ENCODE measurements at places on chromosomes 1 and 21.

- no peak for DNase-seq
These were observed 517.4 kb downstream of the KIF26B start for GRCh38 chr1:245671966-245672767.

DNA sequence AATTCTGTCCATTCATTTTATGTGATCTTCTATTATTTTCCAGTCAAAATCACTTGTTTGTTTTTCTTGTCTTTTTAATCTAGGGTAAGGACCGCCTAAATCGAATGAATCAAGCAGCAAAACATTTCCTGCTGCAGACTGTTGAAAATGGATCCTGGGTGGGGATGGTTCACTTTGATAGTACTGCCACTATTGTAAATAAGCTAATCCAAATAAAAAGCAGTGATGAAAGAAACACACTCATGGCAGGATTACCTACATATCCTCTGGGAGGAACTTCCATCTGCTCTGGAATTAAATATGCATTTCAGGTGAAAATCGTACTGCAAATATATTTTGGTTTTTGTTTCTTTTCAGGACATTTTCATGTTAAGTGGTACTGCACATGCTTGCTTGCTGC lies 20.5 kb downstream of the CLCA4 start:
- DNase-seq: no peak

DNA sequence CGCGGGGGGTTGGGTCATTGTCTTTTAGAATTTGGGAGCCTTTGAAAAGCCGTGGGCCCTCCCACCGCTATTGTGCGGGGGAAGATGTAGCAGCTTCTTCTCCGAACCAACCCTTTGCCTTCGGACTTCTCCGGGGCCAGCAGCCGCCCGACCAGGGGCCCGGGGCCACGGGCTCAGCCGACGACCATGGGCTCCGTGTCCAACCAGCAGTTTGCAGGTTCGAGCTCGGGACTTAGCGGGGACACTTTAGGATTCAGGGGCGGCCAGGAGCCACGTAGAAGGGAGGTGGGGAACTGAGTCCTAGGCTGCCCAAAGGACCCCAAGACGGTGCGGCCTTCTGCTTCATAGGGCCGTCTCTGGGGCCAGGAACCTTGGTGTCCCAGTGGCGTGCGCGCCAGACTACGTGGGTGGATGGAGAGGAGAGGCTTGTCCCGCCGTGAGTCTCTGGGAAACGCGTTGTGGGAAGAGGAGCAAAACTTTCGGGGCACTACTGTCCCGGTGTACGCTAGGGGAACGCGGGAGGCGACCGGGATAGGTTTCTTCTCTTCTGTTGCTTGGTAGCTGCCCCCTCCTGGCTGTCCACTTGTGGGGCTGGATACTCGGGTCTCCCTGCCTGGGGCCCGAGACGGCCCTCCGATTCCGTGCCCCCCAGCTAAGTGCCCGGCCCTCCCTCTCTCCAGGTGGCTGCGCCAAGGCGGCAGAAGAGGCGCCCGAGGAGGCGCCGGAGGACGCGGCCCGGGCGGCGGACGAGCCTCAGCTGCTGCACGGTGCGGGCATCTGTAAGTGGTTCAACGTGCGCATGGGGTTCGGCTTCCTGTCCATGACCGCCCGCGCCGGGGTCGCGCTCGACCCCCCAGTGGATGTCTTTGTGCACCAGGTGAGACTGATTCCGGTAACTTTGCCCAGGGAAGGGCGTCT lies at the start of gene LIN28A:
LIN28A (plus strand) TSS at position 112 of the 918 bp plus-strand sequence; CDS start at position 187, 75 bp downstream.
- no peak for DNase-seq

- DNase-seq: no peak
These were observed 3.5 kb upstream of the CD244 start for GRCh38 chr1:160866001-160866694.

- DNase-seq: no peak
These were observed 1.0 kb upstream of the ATP2B4 start for GRCh38 chr1:203625628-203626019.

GRCh38 chr21:14826630-14827029 lies 238.2 kb downstream of the NRIP1 start:
- DNase-seq: no peak

DNA sequence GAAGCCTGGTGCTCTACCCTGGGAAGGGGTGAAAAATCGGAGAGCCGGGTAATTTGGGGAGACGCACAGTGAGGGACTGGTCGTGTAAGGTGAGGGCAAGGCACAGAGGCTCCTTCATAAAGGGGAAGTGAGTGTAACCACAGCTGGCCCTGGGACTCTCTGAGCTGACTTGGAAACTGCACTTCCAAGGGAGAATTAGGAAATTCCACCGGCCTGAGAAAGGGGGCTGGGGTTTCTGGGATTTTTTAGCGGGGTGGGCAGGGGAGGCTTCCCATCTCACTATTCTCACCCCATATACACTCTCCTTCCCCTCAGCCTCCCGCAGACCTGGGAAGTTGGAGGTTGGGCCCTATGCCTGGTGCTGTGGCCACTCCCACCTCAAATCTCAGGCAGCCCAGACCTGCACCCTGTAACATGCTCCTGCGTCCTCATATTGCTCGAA lies 88.3 kb upstream of the IPO9 start:
- DNase-seq: no peak

DNA sequence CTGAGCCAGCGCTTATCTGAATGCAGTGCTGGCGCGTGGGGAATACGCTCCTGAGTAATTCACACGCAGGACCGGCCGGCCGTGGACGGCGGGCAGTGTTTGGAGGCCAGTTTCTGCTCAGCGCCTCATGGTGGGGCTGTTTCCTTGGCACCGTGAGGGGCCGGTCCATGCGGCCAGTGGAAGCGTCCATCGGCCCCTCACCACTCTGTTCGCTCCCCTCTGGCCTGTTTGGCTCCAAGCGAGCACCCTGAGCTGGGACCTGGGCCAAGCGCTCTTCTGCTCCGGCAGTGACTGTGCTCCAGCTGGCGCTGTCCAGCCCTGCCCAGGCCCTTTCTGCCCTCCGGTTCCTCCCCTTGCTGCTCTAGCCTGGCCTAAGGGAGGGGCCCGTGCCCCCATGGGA lies 16.3 kb upstream of the PLCH2 start:
- no peak for DNase-seq

DNA sequence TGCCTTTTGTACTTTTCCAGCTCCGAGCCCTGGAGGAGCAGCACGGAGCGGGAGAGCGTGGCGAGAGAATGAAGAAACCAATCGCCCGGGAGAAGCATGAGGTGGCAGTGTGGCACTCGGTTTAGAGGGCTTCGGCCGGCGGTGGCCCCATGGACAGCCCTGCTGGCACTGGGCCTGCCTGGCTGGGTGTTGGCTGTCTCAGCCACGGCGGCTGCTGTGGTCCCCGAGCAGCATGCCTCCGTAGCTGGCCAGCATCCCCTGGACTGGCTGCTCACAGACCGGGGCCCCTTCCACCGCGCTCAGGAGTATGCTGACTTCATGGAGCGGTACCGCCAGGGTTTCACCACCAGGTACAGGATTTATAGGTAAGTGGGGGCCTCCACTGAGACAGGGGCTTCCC lies 59.0 kb downstream of the BRINP2 start:
- DNase-seq: no peak

GRCh38 chr1:204323887-204324286 lies 35.8 kb downstream of the PLEKHA6 start:
- peak; percentile 82 for DNase-seq

GRCh38 chr1:27668808-27669723 lies 2.9 kb downstream of the IFI6 start:
- DNase-seq: peak; percentile 45

DNA sequence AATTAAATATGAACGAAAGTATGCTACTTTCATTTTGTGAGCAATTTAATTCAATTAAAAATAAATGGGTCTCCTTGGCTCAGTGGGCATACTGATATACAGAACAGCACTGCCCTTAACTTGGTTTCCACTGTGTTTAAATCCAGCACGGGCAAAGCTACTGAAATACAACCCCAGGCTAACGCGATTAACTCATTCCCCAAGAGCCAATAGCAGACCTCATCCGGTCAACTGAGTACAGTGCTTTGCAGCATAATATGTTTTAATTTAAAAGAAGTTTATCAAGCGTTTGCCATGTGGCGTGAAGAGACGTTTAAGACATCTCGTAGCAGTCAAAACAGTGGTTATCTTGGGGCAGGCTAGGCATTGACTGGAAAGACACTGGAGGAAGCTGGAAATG lies 118.6 kb downstream of the PROX1 start:
- DNase-seq: no peak

DNA sequence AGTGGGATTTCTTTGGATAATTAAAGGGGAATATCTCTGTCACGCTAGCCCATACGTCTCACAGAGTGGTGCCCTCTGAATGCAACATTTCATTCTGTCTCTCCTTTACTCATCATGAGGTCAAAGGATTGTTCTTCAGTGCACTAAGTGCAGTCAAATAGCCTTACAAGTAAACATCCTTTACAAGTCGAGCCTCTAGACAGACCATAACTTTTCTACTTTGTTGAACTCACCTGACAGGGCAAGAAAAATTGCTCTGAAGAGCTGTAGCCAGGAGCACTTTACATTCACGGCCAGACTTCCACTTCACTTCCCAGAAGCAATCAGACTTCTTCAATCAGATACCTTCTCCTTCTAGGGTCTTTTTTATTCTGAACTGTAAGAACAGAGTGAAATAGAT lies 768.0 kb upstream of the TMPRSS15 start:
- no peak for DNase-seq

GRCh38 chr1:113998361-113998760 lies 19.1 kb downstream of the OLFML3 start:
- DNase-seq: peak; percentile 73

GRCh38 chr1:19222979-19223824 lies 13.1 kb upstream of the UBR4 start:
- DNase-seq: peak; percentile 13

DNA sequence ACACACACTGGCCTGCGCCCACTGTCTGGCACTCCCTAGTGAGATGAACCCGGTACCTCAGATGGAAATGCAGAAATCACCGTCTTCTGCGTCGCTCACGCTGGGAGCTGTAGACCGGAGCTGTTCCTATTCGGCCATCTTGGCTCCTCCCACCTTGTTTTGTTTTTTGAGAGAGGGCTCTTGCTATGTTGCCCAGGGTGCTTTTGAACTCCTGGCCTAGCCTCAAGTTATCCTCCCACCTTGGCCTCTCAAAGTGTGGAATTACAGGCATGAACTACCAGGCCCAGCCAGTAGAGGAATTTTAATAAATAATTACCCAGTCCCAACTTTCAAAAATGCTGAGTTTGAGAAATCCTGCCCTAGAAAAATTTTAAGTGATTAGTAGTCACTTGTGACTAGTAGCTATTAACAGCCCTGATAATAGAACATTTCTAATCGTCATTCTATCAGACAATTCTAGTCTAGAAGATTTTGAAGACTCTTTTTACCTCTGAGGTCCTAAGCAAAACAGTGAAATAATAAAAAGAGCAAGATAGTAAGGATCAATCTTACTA lies 30.9 kb upstream of the SLC35D1 start:
- no peak for DNase-seq

DNA sequence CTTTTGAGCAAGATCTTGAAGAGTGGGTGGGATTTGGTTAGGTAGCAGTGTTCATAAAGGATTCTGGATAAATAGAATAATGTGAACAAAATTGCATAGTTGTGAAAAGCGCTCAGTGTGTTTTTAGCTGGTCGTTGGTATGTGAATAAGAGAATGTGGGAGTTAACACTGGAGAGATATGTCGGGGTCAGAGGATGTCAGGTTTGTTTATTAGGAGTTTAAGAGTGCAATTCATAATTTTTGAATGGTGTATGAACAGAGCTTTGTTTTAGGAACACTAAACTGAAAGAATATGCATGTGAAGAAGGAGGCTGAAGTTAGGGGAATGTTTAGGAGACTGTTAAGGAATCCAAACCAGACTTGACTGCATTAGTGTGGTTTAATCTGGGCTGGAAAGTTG lies 9.4 kb downstream of the USP16 start:
- no peak for DNase-seq

DNA sequence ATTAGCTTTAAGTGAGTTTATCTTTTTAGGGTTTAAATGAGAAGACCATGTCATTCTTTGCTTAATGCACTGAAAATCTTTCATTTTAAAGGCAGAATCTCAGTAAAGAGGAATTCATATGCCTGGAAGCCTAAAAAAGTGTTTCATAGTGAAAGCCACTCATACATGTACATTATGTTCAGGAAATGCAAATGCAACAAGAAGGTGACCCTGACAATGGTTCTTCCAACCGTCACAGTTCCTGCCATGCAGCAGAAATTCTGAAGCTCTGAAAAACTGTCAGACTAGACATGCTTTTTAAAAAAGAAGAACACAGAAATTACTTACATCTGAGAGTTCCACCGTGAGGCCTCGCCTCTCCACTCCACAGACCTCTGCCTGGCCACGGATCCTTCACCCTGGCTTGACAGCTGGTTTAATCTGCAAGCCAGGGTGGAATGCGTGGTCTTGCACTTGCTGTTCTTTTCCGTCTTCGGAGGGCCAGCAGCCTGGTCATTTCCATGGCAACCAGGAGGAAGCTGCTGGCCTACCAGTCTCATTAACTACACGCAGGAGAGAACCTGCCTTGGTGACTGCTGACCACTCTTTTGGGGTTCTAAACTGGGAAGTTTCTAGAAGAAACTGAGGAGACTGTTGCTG lies 41.8 kb upstream of the PAXBP1 start:
- no peak for DNase-seq

DNA sequence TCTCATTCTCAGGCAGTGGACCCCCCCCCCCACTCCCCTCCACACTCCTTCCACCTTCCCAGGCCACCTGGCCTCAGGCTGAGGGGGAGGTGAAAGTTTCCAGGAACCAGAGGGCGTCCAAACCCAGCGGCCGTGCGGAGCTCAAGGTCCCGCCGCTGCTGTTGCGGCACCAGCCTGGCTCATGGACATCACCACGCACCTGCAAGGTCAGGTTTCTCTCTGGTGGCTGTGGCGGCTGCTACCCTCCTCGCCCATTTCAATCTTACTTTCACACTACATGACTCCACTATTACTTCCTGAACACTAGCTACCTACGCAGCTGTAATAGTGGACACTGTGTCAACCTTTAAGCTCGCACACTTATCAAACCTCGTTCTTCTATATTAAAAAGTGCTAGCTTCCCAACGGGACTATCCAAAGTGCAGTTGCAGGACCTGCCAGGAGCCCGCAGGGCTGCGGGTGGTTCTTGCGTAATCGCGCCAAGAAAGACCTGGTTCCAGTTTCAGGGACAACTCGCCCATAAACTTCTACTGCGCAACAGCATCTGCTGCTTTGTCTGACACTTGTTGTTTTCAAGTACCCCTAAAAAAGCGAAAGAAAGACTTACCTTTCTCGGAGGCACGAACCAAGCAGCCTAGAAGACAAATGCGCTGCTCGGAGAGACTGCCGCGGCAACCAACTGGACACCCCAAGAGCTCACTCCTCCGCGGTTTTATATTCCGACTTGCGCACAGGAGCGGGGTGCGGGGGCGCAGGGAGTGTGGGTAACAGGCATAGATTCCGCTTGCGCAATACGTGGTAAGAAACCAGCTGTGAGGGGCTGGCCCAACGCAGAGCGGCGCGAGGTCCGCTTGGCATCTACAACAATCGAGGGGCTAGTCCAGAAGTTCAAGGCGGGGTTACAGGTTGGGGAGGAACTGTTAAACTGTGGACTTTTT lies at the start of gene DIRAS3:
DIRAS3 (minus strand) TSS at position 687 of the 938 bp plus-strand sequence. CDS start 3,330 bp downstream, outside the sequence.
- DNase-seq: peak; percentile 40

DNA sequence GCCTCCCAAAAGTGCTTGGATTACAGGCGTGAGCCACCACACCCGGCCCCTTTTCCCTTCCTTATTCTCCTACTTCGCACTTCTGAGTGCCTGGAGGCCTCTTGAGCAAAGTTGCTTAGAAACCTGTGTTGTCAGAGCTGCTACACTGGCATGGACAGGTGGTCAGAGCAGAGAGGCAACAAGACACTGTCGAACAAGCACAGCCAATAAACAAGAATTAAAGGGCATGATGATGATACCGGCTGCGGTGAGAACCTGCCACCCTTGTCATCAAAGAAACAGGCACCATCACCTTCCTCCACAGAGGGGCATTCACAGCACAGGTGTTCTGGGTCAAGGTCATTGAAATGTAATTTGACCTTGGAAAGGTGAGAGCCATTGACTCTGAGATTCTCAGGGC lies 23.3 kb downstream of the STUM start:
- DNase-seq: no peak

- no peak for DNase-seq
These were observed 1203.9 kb downstream of the AMY1C start for GRCh38 chr1:104953555-104953954.

Data from fibroblast of skin of right biceps (primary cell).